GM04504 (cell line): ENCODE measurements at places on chromosomes 3 and 15.

DNA sequence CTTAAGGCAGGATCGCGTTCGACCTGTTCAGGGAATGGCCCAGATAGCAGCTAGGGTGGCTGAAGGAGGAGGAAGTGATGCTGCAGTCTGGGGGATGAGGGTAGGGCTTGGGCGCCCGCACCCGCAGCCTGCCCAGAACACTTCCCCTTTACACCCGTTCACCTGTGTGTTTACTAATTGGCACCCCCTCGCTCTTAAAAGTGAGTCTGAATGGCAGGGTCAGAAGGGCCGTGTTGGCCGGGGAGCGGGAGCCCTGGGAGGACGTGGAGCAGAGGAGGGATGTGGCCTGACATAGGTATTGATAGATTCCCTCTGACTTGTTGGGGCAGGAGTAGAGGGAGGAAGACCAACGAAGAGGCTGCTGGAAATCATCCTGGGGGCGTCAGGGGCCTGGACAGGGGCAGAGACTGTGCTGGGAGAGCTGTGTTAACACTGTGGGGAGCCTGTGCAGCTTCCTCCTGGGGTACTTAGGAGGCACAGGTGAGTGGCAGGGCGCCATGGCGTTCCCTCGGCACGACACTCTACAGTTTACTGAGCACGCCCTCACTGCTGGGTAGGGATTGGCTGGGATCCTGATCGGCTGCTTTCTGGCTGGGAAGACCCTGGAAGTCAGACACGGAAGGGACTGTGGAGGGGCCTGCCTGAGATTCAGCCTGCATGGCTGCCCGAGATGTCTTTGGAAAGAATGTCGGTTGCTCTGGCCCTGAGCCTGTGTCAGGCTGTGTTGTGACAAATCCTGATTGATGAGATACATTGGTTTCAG lies 51.7 kb downstream of the SLC6A6 start:
- DNase-seq = no peak

DNA sequence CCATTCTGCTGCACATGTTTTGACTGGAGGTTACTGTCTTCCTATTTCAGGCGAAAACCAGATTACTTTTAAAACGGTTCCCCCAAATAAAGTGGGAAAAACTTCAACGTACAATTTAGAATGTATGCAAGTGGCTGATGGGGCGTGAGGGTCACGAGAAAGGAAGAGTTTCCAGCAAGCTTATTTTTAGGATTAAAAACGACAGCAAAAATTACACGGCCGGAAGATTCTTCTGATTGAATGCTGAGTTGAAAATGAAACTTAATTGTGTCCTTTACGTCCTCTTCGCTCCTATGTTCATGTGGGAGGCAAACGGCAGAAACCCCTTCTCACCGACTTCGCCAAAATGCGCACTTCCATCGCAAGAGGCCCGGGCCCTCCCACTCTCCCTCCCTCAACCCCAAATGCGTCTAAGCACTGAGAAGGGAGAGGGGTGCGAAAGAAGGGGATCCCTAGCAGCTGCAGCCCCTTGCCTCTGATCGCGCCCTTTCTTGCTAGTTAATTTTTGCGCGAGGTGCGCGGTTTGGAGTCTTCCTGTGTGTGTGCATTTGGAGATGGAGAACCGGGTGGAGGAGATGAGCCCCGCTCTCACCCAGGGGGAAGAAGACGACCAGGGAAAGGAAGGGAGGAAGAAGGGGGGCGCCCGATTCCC lies 656 bp downstream of the CD47 start:
- DNase-seq = no peak

- DNase-seq = no peak
These were observed 109.4 kb upstream of the TSPAN3 start for GRCh38 chr15:77180270-77180669.

DNA sequence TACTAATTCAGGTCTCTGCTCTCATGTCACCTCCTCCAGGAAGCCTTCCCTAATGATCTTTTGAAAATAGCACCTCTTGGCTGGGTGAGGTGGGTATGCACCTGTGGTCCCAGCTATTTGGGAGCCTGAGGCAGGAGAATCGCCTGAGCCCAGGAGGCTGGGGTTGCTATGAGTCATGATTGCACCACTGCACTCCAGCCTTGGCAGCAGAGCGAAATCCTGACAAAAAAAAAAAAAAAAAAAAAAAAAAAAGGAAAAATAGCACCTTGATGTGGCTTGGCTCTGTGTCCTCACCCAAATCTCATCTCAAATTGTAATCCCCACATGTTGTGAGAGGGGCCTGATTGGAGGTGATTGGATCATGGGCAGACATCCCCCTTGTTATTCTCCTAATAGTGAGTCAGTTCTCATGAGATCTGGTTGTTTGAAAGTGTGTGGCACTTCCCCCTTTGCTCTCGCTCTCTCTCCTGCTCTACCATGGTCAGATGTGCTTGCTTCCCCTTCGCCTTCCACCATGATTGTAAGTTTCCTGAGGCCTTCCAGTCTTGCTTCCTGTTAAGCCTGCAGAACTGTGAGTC lies 11.2 kb upstream of the RNU6-1 start:
- DNase-seq = no peak

GRCh38 chr15:92960996-92961681 lies 61.0 kb downstream of the CHD2 start:
- no peak for DNase-seq

DNA sequence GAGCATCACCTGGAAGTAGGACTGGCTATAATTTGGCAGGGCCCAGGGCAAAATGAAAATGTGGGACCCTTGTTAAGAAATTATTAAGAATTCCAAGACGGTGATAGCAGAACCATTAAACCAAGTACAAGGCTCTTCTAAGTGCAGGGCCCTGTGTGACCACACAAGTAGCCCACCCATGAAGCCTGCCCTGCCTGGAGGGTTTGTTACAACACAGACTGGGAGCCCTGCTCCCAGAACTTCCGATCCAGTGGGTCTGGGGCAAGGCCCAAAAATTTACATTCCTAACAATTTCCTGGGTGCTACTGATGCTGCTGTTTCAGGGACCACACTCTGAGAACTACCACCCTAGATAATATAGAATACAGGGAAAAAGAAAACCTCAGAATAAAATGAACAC lies 314.6 kb upstream of the WNT5A start:
- no peak for DNase-seq

DNA sequence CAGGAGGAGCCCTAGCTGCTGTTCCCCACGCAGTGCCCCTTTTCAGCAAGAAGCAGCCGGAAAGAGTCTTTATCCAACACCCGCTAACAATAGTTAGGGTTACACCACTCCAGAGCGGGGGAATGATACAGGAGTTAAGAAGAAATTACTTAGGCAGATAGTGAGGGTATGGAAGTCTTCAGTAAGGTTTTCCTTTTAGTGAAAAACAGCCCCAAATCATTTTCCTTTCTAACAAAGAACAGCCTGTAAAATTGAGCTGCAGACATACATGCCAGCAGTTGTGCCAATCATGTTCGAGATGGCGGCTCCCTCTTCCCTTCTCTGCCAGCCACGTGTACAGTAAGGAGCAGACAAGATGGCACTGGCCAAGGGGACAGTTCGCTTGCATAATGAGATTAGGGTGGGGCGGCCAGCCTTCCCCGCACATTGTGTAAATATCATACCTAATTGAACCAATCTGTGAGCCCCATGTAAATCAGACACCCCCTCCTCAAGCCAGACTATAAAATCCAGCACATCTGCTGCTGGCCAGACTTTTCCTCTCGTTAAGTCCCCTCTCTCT lies 18.5 kb upstream of the SENP5 start:
- DNase-seq = no peak

GRCh38 chr15:71792521-71792920 lies 17.8 kb upstream of the NR2E3 start:
- DNase-seq = no peak

DNA sequence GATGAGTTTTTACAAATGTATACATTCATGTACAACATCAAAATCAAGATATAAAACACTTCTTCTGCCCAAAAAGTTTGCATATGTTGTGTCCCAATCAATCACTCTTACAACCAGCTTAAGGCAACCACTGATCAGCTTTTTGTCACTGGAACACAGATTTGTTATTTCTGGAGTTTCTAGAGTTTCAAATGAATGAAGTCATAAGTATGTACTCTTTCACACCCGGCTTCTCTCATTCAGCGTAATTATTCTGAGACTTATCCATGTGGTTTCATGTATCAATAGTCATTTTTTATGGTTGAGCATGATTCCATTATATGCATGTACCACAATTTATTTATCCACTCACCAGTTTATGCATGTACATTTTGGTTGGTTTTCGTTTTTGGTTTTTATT lies 53.0 kb upstream of the CORO2B start:
- no peak for DNase-seq

DNA sequence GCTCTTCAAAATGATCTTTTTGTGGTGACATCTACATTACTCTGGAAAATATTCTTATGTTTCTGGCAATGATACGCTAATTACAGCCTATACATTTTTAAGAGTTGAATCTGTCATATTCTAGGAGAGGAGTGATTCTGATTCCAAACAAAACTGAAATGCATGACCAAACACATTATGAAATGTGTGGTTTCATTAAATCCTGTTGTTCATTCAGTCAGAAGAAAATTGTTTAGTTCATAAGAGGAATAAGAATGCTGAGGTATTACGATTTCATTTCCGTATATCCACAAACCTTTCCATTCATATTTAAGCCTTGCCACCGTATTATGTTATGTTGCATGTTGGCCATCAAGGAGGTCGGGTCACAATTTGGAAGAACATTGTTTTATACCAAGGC lies 345.1 kb downstream of the FEZF2 start:
- no peak for DNase-seq

- no peak for DNase-seq
These were observed 129.8 kb upstream of the CTDSPL start for GRCh38 chr3:37731895-37732294.

GRCh38 chr15:64845183-64845611 lies 3.5 kb downstream of the PLEKHO2 start:
- no peak for DNase-seq

DNA sequence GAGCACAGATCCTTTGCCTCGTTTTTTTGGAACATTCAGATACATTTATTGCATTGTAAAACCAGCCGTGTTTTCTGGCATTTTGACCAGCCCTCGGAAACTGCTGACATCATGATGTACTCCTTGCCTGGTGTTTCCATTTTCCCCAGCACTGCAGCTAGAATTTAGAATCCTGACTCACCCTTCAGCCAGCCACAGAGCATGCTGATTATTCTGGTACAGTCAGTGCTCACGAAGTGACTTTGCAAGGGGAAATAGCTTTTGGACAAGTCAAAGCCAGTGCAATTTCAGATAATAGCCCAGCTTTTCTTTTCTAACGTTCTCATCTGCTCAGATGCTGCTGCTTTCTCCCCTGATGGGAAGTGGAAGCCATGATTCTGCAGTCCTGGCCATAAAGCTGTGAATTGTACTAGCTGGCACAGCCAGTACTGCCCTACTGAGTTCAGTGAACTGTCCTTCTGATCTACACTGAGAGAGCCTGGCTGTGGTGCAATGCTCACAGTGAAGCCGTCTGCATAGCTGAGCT lies 12.1 kb upstream of the CNBP start:
- peak; percentile 95 for DNase-seq

- DNase-seq = no peak
These were observed 122.3 kb downstream of the EFHB start for GRCh38 chr3:19811689-19812088.

DNA sequence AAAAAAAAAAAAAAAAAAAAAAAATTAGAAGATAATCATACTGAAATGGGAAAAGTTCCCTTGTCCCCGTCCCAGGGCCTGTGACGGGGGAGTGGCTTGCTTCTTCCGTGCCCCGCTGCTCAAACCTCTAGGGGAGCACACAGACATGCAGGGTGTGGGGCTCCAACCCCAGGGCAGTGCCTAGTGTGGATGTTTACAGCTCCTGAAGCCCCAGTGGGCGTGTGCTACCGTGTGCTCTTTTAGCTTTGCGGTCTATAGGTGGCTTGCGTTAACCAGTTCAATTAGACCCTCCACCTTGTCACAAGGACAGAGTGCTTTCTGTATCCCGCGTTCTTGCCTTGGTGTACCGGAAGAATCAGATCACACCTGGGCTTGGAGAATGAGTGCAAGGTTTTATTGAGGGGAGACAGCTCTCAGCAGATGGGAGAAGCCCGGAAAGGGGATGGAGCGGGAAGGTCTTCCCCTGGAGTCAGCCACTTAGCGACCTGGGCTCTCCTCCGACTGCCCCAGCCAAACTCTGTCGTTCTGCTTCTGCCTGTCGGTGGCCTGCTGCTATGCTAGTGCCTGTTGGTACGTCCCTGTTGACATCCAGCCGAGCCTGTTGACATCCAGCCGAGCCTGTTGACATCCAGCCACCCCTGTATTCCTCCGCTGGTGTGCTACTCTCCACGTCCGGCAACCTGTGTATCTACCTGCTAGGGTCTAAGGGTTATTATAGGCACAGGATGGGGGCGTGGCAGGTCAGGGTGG lies 569.8 kb downstream of the VGLL3 start:
- DNase-seq = no peak

- no peak for DNase-seq
These were observed 45.7 kb upstream of the LCTL start for GRCh38 chr15:66611257-66612053.

DNA sequence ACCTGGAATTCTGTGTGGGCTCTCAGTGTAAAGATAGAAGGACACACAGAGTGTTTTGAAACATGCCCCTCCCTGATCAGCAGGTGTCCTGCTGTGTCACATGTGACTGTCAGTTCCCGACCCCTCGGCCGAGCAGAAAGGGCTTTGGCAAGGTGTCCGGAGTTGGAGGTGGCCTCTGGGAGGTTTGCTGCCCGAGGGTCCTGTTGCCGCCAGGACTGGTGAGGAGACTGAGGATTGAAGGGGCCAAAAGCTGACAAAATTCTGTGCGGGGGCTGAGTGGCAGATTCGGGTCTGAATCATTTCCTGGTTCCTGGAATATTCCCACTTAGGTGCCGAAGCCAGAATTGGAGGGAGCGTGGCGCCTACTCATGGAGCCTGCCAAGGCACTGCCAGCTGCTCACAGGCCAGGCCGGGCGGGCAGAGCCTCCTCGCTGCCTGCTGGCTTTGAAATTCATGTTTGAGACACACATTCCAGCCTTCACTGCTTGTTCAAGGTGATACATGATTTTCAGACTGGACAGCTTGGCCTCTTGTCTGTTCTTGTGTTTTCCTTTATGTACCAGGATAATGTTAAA lies 83.8 kb downstream of the APBA2 start:
- DNase-seq = no peak

GRCh38 chr3:128783774-128784173 lies 57.8 kb downstream of the RAB7A start:
- no peak for DNase-seq

DNA sequence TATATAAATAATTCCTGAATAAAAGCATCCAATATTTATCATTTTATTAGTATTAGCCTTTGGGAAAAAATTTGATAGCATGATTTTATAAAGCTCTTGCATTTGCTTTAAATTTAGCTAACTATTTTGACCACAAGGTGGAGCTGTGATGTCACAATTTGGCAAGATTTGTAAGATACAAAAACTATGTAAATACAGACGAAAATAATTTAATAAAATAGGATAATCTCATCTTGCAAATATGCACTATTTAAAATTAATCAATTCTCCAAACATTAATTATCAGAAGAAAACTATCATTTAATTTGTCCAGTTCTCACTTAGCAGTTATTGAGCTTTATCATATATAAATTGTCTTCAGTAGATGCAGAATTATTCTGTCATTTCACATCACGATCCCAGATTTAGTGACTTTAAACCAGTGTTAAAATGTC lies 95.4 kb downstream of the PLOD2 start:
- DNase-seq = peak; percentile 44

- DNase-seq = no peak
These were observed 23.8 kb downstream of the PLA2G4E start for GRCh38 chr15:41996921-41997592.
